Activated naive CD8-positive, alpha-beta T cell treated with anti-CD3 and anti-CD28 coated beads for 36 hours (primary cell): ENCODE measurements at places on chromosomes 3 and 15. TPM values are rescaled to one million over a fixed set of nuclear protein-coding genes. Genes with fewer than 3 reads are reported as not detected.

GRCh38 chr3:146861262-146861661 is 256.1 kb upstream of the PLSCR5 start:
- no peaks in the 10 kb centered on the region for H3K27me3 ChIP-seq
- DNase-seq = no peak
- no peaks in the 10 kb centered on the region for H3K36me3 ChIP-seq
- H3K4me1 ChIP-seq = no peaks in the 10 kb centered on the region
- no peak overlapping the region for H3K4me3 ChIP-seq

DNA sequence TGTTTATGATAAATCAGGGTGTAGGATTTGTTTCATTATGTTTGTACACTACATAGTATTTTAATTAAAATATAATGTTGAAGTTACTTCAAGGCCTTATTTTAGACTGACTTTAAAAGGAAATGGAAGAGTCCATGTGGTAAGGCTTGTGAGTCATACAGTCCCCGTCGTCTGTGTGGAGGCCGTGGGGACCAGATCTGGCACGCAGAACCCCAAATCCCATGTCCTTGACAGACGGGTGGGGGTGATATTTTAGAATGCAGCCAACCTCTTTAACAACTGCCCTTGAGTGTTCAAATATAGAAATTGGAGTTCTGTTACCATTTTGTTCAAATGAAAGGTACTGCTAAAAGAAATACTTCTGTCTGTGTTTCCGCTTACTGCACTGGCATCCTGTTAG is 35.8 kb downstream of the ABHD17C start:
- no peaks in the 10 kb centered on the region for H3K27me3 ChIP-seq
- no peak overlapping the region for H3K4me3 ChIP-seq
- no peaks in the 10 kb centered on the region for H3K4me1 ChIP-seq
- no peak overlapping the region for H3K27ac ChIP-seq
- H3K36me3 ChIP-seq = no peaks in the 10 kb centered on the region

- H3K36me3 ChIP-seq = peaks cover 66% of the 10 kb centered on the region
- H3K4me3 ChIP-seq = no peak overlapping the region
- no peak overlapping the region for H3K27ac ChIP-seq
- no peak for DNase-seq
- H3K4me1 ChIP-seq = no peaks in the 10 kb centered on the region
- H3K27me3 ChIP-seq = no peaks in the 10 kb centered on the region
These were observed 147.0 kb downstream of the PDE8A start for GRCh38 chr15:85128621-85129020.

DNA sequence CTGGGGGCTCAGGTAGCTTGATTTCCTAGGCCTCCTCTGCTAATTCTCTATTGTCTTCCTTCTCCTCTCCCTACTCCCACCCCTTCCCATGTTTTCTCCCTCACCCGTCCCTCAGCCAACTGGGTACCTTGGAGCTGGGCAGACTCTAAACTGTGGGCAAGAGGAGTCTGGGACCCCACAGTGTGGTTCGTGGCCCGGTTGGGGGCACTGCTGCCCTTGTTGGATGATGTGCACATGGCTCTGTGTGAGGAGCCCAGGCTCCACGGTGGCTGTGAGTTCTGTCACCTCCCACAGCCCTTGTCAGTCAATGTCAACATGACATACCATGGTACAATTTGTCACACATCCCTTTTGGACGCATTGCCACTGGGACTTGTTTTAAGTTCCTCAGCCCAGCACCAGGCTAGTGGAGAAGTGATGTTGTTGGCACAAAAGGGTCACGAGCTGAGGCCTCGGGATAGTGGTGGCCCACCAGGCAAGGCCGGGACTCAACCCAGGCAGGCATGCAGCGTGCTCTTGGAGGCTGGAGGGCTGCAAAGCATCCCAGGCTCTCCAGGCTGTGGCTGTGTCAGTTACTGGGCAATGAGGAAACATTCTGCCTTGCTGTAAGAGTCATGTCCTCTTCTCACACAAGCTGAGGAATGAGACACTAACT is 142.3 kb downstream of the TLE3 start:
- no peaks in the 10 kb centered on the region for H3K36me3 ChIP-seq
- no peak for DNase-seq
- no peaks in the 10 kb centered on the region for H3K4me1 ChIP-seq
- no peak overlapping the region for H3K27ac ChIP-seq
- H3K27me3 ChIP-seq = peaks cover 3% of the 10 kb centered on the region
- no peak overlapping the region for H3K4me3 ChIP-seq

The SPATA12 gene
- not detected for total RNA-seq

The WDR5B gene
- 2.5 TPM for total RNA-seq
